ENCODE measurements at places on chromosomes 12 and 14. TPM values are rescaled to one million over a fixed set of nuclear protein-coding genes. Genes with fewer than 3 reads are reported as not detected.

GRCh38 chr12:129393357-129393937, 510.4 kb downstream of the TMEM132D start:
- H3K4me1 ChIP-seq = no peaks in the 10 kb centered on the region
- no peak for DNase-seq
- H3K27me3 ChIP-seq = no peaks in the 10 kb centered on the region
- no peak overlapping the region for H3K27ac ChIP-seq
- no peak overlapping the region for H3K4me3 ChIP-seq

GRCh38 chr14:88482524-88482923, 72.3 kb downstream of the PTPN21 start:
- no peak overlapping the region for H3K27ac ChIP-seq
- no peaks in the 10 kb centered on the region for H3K4me1 ChIP-seq
- peaks cover 11% of the 10 kb centered on the region for H3K27me3 ChIP-seq
- no peak overlapping the region for H3K4me3 ChIP-seq
- H3K36me3 ChIP-seq = no peaks in the 10 kb centered on the region
- no peak for DNase-seq

DNA sequence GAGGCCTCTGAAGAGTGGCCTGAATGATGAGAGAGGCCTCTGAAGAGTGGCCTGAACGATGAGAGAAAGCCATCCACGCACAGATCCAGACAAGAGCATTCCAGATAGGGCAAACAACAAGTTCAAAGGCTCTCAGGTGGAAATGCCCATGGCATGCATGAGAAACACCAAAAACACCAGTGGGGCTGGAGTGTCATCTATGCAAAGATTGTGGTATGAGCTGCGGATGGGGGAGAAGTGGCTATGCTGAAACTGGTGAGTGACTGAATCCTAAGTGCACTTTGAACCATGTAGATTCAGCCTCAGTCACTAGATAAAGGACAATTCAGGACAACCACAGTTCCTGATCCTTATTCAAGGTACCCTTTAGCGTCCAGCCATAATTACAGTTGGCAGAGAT, 79.4 kb upstream of the GZMB start:
- H3K27ac ChIP-seq = no peak overlapping the region
- DNase-seq = no peak
- H3K4me1 ChIP-seq = peaks cover 3% of the 10 kb centered on the region

DNA sequence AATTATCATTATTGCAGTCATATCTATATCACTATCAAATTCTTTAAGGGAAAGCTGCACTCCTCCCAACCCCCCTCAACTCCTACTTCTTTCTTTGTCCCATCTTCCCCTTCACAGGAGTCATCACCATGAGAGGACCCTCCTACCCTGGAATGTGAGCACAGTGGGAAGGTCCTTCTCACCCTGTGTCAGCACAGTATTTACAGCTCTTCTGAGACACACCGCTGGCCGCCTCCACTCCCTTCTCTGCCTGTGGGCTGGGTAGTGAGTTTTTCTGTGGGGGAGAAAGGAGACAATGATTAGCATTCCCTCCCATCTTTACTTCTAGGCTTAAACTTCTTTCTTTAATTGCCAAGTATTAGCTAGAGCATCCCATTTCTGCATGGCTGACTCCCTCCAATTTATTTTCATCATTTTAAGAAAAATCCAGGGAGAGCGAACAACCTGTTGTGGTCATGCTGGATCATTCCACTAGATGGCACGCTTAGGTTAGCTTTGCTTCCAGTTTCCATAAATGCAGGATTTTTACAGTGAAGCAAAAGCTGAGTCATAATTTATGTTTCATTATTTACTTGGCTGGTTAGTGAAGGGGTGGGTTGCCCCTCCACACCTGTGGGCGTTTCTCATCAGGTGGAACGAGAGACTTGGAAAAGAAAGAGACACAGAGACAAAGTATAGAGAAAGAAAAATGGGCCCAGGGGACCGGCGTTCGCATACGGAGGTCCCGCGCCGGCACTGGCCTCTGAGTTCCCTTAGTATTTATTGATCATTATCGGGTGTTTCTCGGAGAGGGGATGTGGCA, 188.5 kb downstream of the ALX1 start:
- peaks cover 11% of the 10 kb centered on the region for H3K4me1 ChIP-seq
- H3K36me3 ChIP-seq = no peaks in the 10 kb centered on the region
- DNase-seq = peak; percentile 32

DNA sequence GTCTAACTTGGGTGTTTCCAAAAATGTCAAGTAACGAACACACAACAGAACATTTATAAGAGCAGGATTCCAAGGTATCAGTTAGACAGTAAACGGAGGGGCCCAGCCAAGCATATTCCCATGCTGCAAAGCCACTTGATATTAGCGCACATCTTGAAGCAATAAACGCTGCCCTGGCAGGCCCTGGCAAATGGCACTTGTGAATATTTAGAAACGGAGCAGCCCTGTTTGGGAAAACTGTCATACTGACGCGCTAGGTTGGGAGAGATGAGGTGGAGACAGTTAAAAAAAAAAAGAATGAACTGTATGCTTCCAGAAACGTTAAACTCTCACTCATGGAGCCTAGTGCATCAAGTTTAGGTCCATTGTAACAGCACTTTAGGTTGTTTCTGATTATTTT, 9.3 kb downstream of the DGLUCY start:
- no peak overlapping the region for H3K27ac ChIP-seq
- peaks cover 47% of the 10 kb centered on the region for H3K4me1 ChIP-seq
- H3K4me3 ChIP-seq = no peak overlapping the region
- no peak for DNase-seq
- H3K27me3 ChIP-seq = no peaks in the 10 kb centered on the region
- peaks cover 68% of the 10 kb centered on the region for H3K36me3 ChIP-seq

GRCh38 chr12:9331218-9331626, 123.0 kb upstream of the PZP start:
- peaks cover 20% of the 10 kb centered on the region for H3K36me3 ChIP-seq
- H3K4me1 ChIP-seq = peaks cover 22% of the 10 kb centered on the region
- DNase-seq = peak; percentile 63
- no peak overlapping the region for H3K27ac ChIP-seq

DNA sequence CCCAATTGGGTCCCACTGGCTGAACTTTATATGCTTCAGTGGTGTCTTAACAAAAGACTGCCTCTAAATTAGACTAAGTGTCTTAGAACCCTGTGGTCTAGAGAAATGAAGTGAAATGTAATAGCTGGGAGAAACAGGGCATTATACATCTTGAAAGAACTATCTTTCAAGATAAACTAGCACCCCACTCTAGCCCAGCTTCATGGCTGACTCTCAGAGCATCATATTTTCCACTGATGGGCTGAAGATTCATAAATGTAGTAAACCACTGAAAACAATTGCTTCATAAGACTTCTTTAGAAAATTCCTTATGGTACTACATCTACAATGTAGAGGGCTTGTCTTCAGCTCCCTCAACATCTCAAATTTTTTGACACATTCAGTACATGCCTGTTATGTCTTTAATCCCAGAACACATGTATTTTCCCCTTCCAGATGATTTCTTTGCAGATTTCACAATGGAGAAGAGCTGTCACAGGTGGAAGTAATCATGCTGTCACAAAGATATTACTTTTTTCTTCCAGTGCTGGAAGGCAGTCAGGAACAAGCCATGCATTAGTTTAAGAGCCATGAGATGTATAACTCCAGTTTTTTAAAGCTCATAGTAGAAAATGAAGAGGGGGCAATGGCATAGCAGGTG, 48.5 kb downstream of the IFNG-AS1 start:
- peaks cover 58% of the 10 kb centered on the region for H3K4me1 ChIP-seq
- H3K36me3 ChIP-seq = peaks cover 6% of the 10 kb centered on the region
- H3K27me3 ChIP-seq = no peaks in the 10 kb centered on the region
- peak overlapping the region; percentile 80 for H3K27ac ChIP-seq

GRCh38 chr12:98227162-98227561, 288.2 kb upstream of the TMPO start:
- no peaks in the 10 kb centered on the region for H3K4me1 ChIP-seq

- H3K36me3 ChIP-seq = peaks cover 2% of the 10 kb centered on the region
- H3K4me3 ChIP-seq = no peak overlapping the region
- no peak for DNase-seq
- H3K4me1 ChIP-seq = peaks cover 19% of the 10 kb centered on the region
These were observed 4.4 kb downstream of the CD9 start for GRCh38 chr12:6204533-6205143.

DNA sequence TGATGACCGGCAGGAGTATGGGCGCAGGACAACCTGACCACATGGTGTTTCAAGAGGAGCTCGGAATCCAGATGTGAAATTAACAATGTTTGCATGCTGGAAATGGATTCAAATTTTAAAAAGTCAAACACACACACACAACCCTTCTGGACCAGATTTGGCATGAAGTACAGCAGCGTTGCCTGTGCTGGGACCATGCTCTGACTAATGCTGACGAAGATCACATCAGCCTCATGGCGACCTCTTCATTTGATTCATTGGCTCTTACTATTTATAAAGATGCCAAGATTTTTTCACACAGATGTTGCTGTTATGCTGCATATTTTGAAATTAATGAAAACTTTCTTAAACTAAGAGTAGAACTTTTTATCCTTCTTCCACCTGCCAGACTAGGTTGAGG, 926.6 kb upstream of the TMEM132C start:
- H3K27me3 ChIP-seq = peaks cover 17% of the 10 kb centered on the region
- no peaks in the 10 kb centered on the region for H3K36me3 ChIP-seq
- H3K27ac ChIP-seq = no peak overlapping the region
- no peak overlapping the region for H3K4me3 ChIP-seq
- no peak for DNase-seq
- H3K4me1 ChIP-seq = no peaks in the 10 kb centered on the region

DNA sequence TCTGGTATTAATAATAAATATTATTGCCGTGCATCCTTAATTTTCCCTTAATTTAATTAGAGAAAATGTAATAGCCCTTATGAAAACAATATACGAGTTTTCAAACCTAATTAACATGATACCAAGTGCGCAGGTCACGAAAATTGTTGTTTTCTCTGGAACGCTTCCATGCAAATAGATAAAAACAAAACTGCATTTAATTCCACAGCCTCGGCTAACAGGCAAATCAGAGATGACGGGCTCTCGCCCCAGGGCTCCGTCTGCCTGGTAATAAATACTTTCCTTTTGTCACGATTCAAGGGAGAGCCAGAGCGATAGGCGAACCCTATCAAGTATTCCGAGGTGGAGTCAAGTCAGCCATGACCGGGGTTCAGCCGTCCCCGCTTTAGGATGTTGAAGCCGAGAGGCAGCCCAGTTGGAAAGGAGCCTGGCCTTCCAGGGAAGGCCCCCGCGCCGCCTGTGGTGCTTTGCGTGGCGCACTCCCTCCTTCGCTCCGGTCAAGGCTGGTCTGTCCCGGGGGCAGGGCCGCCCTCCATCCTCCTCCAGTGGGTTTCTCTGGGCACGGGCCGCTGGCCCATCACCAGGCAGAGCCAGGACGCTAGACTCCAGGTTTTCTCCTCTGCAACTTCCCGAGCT, 137.8 kb upstream of the GSC start:
- H3K36me3 ChIP-seq = no peaks in the 10 kb centered on the region
- no peaks in the 10 kb centered on the region for H3K4me1 ChIP-seq
- H3K4me3 ChIP-seq = no peak overlapping the region
- H3K27ac ChIP-seq = no peak overlapping the region
- no peaks in the 10 kb centered on the region for H3K27me3 ChIP-seq

DNA sequence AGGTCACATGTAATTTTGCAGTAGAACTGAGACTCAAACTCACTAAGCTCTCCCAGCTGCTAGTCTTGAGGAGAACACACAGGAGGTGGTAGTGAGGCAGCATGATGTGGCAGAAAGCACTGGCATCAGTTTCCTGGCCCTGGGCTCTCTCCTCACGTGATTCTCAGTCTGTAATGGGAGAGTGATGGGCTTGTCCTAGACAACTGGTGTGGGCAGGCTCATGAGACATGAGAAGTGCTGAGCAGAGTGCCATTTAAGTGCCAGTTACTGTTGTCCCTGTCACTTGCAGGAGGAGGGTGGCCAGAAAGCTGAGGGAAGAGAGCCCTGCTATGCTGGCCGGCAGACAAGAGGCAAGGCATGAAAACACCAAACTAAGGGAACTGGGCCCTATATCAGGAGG, 48.5 kb upstream of the OVCH1 start:
- no peak overlapping the region for H3K27ac ChIP-seq
- no peak for DNase-seq
- H3K36me3 ChIP-seq = no peaks in the 10 kb centered on the region
- peaks cover 8% of the 10 kb centered on the region for H3K27me3 ChIP-seq
- H3K4me1 ChIP-seq = no peaks in the 10 kb centered on the region
- no peak overlapping the region for H3K4me3 ChIP-seq

GRCh38 chr12:71755146-71755892, 656 bp downstream of the RAB21 start:
- H3K27ac ChIP-seq = peak overlapping the region; percentile 97
- peaks cover 15% of the 10 kb centered on the region for H3K27me3 ChIP-seq
- H3K4me3 ChIP-seq = peak overlapping the region; percentile 93
- H3K36me3 ChIP-seq = peaks cover 45% of the 10 kb centered on the region
- DNase-seq = peak; percentile 63

GRCh38 chr12:4540638-4541037, 1.9 kb downstream of the RAD51AP1 start:
- H3K4me3 ChIP-seq = no peak overlapping the region
- H3K27ac ChIP-seq = no peak overlapping the region
- peaks cover 3% of the 10 kb centered on the region for H3K27me3 ChIP-seq
- DNase-seq = no peak

- H3K36me3 ChIP-seq = no peaks in the 10 kb centered on the region
- H3K4me3 ChIP-seq = no peak overlapping the region
- no peak for DNase-seq
- no peaks in the 10 kb centered on the region for H3K4me1 ChIP-seq
These were observed 165.7 kb downstream of the SRGAP1 start for GRCh38 chr12:64010069-64010686.

DNA sequence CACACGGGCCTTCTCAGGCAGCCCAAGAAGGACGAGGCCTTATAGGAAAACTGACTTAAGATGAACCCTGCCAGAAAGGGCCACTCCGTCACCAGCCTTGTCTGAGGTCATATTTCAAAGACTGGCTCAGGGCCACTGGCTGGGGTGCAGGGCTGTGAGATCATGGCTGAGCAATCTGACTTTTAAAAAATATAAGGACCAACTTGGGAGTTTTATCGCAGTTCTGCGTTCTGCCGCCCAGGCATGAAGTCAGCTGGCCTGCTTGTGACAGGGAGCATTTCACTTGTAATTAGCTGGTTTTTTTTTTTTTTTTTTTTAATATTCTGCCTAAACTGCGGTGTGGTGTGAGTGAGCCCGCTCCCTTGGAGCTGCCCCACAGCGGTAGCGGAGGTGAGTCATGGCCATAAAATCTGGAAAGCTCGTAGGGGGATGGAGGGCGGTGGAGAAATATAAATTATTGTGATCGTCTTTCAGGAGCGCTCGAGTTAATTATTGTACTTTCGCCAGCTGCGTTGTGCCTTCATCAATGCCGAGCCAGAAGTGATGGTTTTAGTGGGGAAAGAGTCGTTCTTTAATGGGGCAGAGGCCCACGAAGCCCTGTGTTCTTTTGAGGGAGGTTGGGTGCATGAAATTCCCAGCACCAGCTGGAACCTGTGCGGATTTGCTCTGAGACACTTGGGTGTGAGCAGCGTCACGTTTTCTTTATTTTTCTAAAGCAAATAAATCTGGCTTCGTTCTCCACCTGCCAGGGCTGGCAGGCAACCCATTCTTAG, 231.9 kb downstream of the C12orf75 start:
- no peak for DNase-seq
- no peaks in the 10 kb centered on the region for H3K27me3 ChIP-seq
- H3K4me1 ChIP-seq = no peaks in the 10 kb centered on the region
- no peaks in the 10 kb centered on the region for H3K36me3 ChIP-seq

The MMP17 gene
- total RNA-seq = 0.32 TPM

The DHRS2 gene
- total RNA-seq = 10.4 TPM

The LYZ gene
- not detected for total RNA-seq

The SYCP3 gene
- 0.21 TPM for total RNA-seq

The GPR84 gene
- 0.62 TPM for total RNA-seq

The ST8SIA1 gene
- total RNA-seq = 0.49 TPM

The MAP3K9 gene
- 6.2 TPM for total RNA-seq

The ETFBKMT gene
- 0.99 TPM for total RNA-seq

The PSMC6 gene
- 123 TPM for total RNA-seq

The CCDC88C gene
- 55.1 TPM for total RNA-seq

The PTPN6 gene
- 467 TPM for total RNA-seq

The IL31 gene
- not detected for total RNA-seq
